Activated CD8-positive, alpha-beta memory T cell treated with anti-CD3 and anti-CD28 coated beads for 4 hours (primary cell): ENCODE measurements at places on chromosomes 4 and X.

- DNase-seq, result no peak
Measured at GRCh38 chr4:80266253-80266901, at the start of gene FGF5. FGF5 (plus strand) TSS chr4:80266664; CDS start chr4:80266825, 161 bp downstream.

DNA sequence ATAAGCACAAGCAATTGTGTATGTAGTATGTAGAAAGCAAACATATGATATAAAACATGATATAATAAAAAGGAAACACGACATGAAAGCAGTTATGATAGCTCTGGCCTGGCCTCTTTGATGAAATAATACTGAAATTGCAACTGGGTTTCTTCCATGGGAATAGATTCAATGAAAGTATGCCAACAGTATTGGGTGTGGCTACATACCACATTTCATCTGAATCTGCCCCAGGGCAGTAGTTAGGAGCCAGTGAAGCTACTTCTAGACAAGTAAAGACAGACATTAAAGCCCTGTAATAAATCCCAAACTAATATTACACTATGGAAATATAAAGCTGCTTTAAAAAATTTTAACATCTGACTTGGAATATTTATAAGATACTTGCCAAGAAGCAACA lies 207.3 kb downstream of the FBXW7 start:
- no peak for DNase-seq

- no peak for DNase-seq
Measured at GRCh38 chr4:27678027-27678426, 817.4 kb downstream of the STIM2 start.

- no peak for DNase-seq
Measured at GRCh38 chrX:1300449-1300848, 31.8 kb downstream of the CSF2RA start.

DNA sequence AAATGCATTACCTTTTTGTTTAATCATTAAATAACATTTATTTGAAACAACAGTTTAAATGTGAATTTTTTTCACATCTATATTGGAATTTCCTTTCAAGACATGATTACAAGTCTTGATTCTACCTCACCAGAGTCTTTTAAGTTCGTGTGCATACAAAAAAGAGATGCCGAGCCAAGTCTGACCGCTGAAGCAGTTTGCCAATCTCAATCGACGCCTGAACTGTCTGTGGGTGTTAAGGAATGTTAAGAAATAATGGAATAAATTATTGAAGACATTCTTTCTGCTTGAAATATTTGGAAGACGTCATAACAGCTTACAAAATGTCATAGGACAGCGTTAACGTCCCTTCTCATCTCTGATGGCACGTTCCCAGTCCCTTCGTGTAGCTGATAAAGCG lies 27.9 kb upstream of the TNIP3 start:
- DNase-seq, result no peak

GRCh38 chr4:153791746-153792617 lies 3.1 kb upstream of the SFRP2 start:
- DNase-seq, result no peak

DNA sequence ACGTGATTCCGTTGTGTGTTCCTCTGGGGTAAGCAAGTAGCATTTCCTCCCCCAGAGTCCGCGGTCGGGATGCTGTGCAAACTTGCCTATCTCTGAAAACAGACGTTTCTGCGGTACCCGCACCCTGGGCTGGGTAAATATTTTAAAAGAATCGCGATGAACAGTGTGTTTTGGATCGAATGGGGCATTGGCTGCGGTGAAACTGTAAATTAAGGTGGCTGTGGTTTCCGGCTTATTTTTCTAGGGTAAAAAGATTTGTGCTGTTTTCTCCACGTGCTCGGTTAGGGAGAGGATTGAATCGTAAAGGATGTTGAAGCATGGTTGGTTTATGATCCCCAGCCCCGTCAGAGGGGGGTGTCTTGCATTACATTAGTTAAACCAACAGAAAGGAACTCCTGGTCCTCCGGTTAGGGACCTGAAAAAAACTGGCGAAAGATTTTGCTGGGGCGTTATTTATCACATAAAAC lies 1.2 kb downstream of the HHIP start:
- no peak for DNase-seq

GRCh38 chrX:29787656-29788055 lies 427.7 kb upstream of the MAGEB2 start:
- no peak for DNase-seq

DNA sequence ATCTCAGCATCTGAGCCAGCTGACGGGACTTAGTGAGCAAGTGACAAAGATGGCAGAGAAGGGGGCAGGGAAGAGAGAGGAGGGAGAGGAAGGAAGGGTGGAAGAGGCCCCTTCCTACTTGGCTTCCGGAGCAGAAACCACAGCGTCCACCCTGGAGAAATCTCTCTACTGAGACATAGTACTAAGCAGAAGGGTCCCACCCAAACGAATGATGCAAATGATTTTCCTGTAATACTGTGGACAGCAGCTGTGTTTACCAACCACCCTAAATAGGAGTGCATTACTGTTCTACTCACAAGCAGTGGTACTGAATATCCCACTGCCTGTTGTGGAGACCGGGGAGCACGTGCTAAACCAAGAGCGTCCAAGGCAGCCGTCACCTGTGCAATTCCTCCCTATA lies 29.4 kb downstream of the DTHD1 start:
- DNase-seq, result no peak

DNA sequence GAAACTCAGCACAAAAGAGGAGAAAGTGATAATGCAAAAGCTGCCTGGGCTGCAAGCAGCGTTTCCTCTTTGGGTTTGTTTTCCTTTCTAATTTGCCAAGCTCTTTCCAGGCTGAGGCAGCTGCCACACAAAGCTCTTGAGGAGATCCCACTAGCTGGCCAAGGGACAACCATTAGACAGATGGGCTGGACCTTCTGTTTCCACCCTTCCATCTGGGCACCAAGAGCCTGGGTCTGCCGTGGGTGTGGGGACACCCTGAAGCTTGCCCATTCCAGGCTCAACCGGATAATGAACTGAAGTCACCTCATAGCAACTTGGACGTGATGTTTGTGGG lies 194.6 kb upstream of the C1QTNF7 start:
- DNase-seq, result no peak

DNA sequence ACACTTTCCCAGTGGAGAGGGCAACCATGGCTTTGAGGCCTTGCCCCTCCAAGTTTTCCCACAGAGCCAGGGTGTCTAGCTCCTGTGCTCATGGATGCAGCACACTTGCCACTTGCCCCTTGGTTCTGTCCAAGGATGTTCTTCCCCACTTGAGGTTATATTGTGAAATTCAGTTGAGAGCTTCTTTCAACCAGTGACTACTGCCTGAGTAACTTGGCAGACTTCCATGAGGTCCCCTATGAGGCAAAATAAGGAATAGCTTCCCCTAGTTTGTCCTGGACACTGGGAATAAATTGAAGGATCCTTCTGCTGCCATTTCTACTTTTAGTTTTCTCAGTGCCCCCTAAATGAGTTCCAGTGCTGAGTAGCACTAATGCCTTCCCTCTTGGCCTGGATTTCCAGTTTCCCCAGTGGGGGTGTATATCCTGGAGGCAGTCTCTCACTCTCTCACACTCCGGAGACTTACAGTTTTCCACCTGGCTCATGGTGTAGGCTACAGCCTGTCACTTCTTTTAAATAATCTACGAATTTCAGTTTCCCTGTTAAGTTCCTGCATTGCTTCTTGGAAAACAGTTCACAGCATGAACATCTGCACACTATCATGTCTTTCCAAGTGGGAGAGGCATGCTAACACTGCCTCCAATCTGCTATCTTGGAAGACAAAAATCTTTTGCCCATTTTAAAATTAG lies 36.4 kb upstream of the ADH4 start:
- no peak for DNase-seq

- DNase-seq, result no peak
Measured at GRCh38 chr4:72712997-72713396, 144.0 kb upstream of the ADAMTS3 start.

DNA sequence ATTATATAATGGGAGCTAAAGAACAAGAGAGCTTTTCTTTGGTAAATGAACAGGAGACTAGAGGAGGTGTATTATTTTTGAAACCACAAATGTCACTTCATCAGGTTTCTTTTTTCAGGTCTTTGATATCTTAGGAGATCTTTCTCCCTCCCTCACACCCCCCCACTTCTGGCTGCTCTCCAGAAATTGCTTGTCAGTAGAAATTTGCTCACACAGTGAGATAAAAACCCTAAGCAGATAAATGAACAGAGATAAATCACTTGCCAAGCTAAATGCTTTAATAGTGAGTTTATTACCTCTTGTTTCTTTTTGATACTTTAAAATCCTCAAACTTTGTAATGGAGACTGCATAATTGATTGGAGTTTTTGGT lies 421.2 kb upstream of the TENM3 start:
- no peak for DNase-seq

DNA sequence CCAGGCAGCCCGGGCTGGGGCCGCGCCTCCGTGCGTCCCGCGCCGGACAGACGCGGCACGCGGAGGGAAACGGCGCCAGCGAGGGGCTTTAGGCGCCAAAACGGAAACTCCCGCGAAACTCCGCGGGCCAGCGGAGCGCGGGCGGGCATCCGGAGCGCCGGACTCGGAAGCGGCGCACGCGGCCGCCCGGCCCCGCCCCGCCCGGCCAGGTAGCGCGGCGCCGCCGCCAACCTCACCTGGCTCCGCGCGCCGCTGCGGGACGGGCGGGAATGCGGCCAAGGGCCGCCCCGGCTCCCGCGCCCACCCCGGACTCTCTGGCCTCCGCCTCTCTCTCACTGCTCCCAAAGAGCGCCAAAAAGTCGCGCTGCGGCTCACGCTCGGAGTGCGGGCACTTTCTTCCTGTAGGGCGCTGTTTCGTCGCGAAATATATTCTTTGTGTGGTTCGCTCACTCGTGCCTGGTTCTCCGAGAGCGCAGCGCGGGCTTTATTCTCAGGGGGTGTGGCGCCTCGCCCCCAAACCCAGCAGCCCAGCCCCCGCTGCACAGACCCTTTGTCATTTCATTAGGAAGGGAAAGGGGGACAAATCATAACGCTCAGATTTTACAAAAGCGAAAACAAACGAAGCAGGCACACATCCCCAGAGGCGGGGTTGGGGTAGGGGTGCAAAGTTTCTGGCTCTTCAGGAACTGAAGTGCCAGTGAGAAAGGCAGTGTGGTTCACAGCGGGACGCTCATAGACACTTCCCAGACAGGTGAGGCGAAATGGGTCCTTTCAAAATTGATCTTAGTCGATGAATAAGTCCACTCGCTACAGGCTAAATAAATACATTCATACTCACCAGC lies 961 bp upstream of the MBNL3 start:
- peak; percentile 15 for DNase-seq

- DNase-seq, result no peak
Measured at GRCh38 chr4:63211375-63211774, 1197.9 kb downstream of the TECRL start.

DNA sequence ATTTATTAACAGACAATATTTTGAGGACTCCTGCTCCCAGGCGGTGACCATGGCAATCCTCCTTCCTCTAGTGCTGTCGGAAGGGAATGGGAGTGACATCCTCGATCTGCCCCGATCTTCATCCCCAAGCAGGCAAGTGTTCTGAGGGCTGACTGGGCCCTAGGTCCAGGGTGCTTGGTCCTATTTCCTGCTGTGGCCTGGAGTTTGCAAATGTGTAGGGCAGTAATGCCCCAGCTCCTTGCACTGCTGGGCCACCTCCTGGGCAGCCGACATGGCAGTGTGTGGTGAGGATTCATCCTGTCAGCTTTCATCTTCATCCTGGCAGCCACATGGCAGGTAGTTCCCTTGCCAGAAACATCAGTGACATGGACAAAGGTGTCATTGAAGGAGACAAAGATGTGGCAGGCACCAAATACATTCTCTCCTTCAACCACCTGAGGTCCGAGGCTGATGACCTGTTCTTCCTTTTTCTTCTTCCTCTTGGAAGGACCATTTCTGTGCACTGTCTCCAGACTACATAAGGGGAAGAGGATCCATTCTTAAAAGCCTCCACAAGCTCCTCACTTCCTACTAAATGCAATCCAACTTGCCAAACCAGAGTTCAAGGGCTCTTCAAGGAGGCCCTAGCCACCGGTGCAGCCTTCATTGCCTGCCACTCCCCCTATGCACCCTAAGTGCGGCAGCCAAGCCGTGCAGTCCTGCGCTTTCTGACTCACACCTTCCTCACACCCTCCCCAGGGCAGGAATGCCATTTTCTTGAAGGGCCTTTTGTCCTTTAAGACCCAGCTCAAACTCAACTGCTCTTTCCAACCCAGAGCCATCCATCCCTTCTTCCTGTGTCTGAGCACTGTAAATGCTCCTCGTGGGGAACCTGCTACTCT lies 65.7 kb downstream of the TMEM154 start:
- no peak for DNase-seq

- no peak for DNase-seq
Measured at GRCh38 chr4:137065311-137065710, 467.0 kb downstream of the PCDH18 start.

DNA sequence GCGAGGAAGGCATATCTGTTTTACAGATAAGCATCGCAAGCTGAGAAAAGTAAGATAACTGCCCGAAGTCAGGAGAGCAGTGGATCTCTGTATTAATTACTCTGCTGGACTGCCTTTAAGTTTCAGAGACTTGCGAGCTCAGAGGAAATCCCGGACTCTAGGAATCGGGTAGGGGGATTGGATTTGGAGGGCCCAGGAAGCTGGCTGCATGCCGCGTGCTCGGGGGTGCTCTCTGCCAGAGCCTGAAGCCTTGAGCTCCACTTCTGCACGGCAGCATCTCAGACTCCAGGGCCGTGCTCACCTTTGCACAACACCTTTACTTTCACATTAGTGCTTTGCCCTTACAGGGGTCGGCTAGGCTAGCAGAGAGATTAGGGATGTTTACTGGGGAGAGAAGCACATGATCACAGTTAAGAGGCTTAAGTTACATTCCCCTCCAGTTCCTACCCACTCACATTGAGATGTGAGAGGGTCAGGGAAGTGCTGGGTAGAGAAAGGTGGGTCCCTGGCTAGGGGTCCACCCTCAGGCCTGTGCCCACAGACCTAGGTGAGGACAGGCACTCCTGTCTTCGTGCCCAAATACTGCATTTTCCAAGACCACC lies 57.0 kb downstream of the TRIML1 start:
- no peak for DNase-seq

DNA sequence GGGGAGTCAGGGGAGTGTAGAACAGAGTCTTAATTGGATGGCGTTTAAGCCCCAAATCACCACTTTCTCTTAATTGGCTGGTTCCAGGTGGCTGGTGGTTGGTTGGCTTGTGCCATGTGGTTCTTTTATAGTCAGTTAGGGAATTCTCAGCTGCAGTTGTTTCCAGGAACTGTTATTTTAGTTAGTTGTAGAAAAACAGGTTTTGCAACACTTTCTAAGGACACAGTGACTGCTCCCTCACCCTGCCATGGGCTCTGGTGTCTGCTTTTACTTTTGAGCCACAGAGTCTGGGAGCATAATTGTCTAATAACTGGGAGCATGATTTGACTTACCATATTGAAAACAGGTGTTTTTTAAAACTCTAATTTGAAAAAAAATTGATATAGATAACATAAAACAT lies 75.8 kb upstream of the PCDH18 start:
- no peak for DNase-seq
